Thoracic aorta endothelial cell (primary cell): ENCODE measurements at places on chromosomes 6 and 20. TPM values are rescaled to one million over a fixed set of nuclear protein-coding genes. Genes with fewer than 3 reads are reported as not detected.

The FHL5 gene
- not detected in 2 replicates for total RNA-seq

The CST5 gene
- not detected in 2 replicates for total RNA-seq

The HLA-DRA gene
- total RNA-seq: not detected in 2 replicates

The PHACTR3 gene
- not detected in 2 replicates for total RNA-seq
